ENCODE measurements at places on chromosomes 12 and 14.

DNA sequence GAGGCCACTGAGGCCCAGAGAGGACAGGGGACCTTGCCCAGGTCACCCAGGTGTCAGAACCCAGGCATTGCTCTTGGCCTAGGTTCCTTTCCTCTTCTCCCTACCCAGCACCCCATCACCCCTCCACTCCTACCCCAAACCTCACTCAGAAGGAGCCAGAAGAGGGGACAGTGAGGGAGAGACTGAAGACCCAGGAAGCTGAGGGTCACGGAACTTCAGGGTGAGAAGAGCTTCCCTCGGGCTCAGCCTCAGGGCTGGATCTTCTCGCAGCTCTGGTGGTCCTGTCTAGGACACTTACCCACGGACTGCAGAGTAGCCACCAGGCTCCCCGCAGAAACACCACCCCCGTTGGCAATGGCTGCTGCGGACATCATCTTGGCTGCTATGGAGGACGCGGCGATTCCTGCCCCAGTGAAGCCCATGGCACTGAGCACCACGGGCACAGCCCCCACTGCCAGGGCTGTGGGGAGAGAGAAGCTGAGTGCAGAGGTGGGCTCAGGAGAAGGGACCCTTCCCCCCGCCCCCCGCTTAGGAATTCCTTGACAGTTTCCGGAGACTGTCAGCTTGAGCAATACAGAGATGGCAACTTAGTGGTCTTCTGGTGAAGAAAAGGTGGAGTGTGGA, 1.1 kb downstream of the IFI27L2 start:
- no peak for DNase-seq

DNA sequence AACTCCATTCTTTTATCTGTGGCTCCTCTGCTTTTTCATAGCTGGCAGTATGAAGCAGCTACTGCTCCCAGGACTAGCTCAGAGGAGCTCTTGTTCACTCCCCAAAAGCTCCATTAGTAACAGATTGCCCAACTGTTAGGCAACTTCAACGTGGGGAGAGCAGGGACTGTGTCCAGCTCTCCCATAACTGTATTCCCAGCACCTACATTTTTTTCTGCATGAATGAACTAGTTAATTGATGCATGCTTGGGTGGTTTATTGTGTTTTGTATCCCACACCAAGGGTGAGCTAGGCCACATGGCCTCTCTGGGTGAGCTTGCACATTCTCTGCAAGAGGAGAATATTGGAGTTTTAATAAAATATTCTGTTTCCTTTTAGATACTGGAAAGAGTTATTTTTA, 15.2 kb downstream of the STON2 start:
- DNase-seq, result no peak

- peak; percentile 20 for DNase-seq
Observed at GRCh38 chr12:79174626-79175025, 310.1 kb downstream of the SYT1 start.

GRCh38 chr12:78739653-78740052, 124.9 kb upstream of the SYT1 start:
- DNase-seq, result no peak

DNA sequence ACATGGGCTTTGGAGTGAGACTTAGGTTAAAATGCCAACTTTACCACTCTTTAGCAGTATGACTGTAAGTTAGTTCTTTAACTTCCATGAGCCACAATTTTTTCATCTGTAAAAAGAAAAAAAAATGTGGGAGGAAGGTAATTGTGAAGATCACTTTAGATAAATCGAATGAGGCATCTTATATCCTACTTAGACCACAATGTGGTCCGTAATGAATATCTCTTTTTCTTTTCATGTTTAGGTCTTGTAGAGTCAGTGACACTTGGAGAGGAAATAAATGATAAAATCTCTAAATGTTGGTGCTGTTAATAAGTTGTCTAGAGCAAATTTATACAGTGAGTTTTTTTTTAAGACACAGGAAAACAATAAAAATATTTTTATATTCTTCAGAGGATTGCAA, 34.3 kb downstream of the RGS6 start:
- DNase-seq, result no peak

GRCh38 chr12:110345176-110345661, 58.3 kb downstream of the ANAPC7 start:
- DNase-seq, result peak; percentile 88

GRCh38 chr12:57027011-57027804, 10.9 kb upstream of the TAC3 start:
- DNase-seq, result no peak

DNA sequence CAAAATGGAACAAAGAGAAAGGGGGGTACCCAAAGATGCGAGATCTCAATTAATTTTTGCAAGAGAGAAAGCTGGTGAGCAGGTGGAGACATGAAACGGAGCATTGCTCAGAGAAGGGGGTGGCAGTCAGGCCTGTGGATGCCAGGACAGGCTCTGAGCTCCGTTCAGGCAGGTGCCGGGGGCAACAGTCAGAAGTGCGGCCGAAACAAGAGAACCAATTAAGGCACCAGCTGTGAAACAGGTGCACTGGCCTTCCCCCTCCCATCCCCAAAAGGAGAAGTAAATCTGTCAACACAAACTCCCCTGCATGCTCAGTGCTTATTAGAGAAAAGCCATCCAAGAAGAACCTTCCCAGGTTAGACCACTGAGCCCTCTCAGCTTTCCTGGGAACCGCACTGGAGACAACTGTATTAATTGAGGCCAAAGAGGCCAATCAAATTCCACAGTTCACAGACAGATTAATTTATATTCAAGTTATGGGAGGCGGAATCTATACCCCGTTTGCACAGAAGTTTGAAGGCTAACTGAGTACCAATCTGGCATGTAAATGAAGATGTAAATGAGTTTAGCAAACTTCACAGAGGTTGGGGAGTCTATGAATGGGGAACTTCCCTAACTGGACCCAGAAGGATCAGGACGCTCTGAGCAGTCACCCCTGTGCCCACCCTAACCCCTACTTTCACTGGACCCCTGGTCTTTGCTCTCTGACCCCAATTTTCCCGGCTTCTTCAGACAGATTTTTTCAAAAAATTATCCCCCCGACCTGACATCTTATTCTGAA, 20.9 kb downstream of the OAS2 start:
- no peak for DNase-seq

- no peak for DNase-seq
Observed at GRCh38 chr14:32307881-32308582, 21.1 kb upstream of the AKAP6 start.
